ENCODE measurements at places on chromosomes 7 and 10.

GRCh38 chr7:130910949-130911944 lies 177.2 kb upstream of the KLF14 start:
- no peak for DNase-seq

DNA sequence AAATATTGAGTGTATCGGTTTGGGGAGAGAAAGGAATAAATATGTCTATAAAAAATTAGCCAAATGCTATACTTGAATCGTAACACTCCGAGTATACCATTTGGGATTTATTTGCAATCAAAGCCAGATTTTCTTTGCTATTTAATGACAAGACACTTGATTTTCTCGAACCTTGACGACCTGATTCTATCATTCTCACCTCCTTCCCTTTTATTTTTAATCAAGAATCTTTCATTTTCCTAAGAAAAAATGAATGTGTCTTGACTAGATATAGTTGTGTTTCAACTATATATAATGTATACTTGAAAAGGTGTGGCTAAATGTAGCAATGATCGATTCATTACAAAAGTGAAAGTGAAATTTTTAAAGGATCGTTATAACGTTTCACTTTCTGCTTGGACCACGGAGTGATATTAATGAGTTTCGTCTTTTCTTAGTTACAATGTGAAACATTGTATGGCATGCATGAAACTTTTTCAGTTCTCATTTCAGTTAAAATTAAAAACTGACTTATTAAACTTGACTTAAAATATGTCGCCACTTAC lies 562 bp downstream of the NUB1 start:
- DNase-seq: peak; percentile 82

GRCh38 chr7:93018716-93019115 lies 99.1 kb downstream of the SAMD9 start:
- DNase-seq: no peak

GRCh38 chr10:102451105-102451969 lies at the start of gene C10orf95:
TSS of gene C10orf95 (minus strand) at chr10:102451543. CDS start at chr10:102451093, 450 bp downstream.
- DNase-seq: peak; percentile 10

- DNase-seq: no peak
Measured at GRCh38 chr10:125911990-125912389, 15.6 kb downstream of the FANK1 start.

DNA sequence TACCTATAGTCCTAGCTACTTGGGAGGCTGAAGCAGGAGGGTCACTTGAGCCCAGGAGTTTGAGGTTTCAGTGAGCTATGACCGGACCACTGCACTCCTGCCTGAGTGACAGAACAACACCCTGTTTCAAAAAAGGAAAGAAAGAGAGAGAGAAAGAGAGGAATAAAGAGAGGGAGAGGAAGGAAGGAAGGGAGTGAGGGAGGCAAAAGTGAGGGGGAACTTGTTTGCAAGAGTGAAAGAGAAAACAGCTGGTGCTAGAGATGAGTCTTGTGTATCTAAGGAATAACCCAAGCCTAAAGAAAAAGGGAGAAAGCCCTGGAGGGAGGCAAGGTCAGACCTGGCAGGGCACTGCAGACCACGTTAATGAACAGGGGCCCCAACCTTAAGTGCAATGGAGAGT lies 4.8 kb upstream of the NT5C2 start:
- DNase-seq: no peak

DNA sequence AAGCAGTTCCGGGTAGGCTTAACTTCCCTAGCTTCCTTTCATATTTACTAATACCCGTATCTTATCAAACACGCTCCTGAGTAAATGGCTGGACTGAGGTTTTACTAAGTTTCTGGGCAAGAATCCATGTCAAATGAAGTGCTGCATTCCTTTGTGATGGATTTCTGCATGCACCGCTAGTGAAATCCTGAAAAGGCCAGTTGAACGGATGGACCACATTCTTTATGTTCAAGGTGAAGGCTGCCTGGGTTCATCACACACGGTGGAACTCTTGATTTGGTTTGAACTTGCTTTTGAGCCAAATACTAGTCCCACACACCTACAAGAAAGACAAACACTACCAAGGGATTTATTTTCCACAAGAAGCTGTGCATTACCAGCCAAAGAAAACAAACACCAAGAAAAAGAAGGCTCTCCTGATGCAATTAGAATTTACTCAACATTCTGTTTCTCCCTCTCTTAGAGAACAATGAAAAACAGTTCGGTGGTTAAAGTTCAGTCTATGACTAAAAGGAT lies 255.0 kb upstream of the SEMA3C start:
- DNase-seq: no peak

DNA sequence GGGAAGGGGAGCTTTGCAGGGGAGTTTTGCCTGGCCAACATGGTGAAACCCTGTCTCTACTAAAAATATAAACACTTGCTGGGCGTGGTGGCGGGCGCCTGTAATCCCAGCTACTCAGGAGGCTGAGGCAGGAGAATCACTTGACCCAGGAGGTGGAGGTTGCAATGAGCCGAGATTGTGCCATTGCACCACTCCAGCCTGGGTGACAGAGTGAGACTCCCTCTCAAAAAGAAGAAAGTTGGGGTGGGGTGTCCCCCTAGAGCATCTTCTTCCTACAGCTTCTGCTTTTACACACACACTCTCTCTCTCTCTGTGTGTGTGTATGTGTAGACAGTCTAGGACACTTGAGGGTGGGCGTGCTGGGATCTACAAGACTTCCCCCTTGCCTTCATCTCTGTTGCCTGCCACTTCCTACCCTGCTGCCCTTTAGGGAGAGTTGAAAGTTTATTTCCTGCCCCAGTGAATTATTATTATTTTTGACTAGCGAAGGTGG lies 21.7 kb downstream of the PLAU start:
- DNase-seq: no peak

- peak; percentile 65 for DNase-seq
Measured at GRCh38 chr7:22697876-22698606, 29.0 kb upstream of the IL6 start.

GRCh38 chr7:17444673-17445072 lies 146.2 kb downstream of the AHR start:
- no peak for DNase-seq

GRCh38 chr7:44858161-44858560 lies 10.3 kb upstream of the H2AZ2 start:
- no peak for DNase-seq

- no peak for DNase-seq
Measured at GRCh38 chr7:461453-462172, 58.0 kb downstream of the PDGFA start.

- peak; percentile 24 for DNase-seq
Measured at GRCh38 chr10:11505639-11506038, 105.8 kb downstream of the USP6NL start.

GRCh38 chr10:135601-136464 lies 578 bp downstream of the ZMYND11 start:
- DNase-seq: peak; percentile 75

DNA sequence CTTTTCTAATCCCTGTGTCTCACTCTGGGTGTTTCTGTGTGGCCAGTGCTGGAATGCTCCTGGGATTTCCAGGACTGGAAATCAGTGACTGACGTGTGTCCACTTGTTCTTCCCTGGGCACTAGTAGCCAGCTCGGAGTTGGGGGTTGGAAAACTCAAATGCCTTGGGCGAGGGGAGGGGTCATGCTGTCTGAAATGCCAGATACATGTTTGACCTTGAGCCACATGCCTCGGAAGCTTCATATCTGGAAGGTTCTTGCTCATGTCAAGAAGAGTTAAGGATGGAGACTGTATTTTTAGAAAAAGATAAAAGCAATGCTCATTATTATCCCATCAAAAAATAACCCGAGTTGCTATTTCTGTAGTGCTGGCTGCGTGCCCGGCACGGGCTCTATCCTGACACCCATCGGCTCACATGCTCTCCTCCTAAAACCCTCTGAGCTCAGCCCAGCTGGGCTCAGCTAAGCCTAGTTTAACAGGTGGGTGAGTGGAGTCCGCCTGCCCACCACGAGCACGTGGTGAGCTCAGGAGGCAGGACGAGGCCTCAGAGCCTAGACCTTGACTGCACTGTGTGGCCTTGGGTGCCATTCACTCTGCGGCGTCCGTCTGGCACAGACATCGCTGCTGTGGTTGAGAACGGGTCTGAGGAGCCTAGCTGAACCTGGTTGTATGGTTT lies 6.4 kb downstream of the DPYSL4 start:
- no peak for DNase-seq

GRCh38 chr10:124997771-124998623 lies 56.1 kb downstream of the ZRANB1 start:
- no peak for DNase-seq
